ENCODE measurements at places on chromosomes 12 and 14.
A peak's percentile ranks its signal among the peaks of the same experiment; 100 is the strongest.

- DNase-seq: no peak
Observed at GRCh38 chr14:70358631-70359030, 852 bp downstream of the COX16 start.

GRCh38 chr12:82740129-82741000 lies 53.7 kb downstream of the TMTC2 start:
- peak; percentile 55 for DNase-seq

GRCh38 chr14:98512501-98513251 lies 759.3 kb downstream of the BCL11B start:
- no peak for DNase-seq

DNA sequence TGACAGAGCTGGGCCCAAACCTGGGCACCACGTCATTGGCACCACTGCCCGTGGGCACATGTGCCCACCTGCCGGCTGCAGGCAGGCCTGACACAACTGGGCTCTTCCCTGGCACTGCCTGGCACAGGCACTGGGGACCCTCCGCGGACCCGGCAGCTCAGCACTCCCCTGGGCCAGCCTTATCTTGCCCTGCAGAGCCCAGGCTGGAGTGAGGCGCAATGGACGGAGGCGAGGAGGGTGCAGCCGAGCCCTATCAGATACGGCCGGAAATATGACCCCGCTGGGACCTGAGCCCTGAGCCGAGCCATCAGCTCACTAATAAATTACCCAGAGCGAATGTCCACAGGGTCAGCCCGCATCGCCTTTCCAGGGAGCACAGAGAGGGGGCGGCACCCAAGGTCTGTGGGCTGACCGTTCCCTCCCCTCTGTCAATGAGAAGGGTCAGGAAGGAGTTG lies 1.7 kb upstream of the C14orf180 start:
- no peak for DNase-seq

DNA sequence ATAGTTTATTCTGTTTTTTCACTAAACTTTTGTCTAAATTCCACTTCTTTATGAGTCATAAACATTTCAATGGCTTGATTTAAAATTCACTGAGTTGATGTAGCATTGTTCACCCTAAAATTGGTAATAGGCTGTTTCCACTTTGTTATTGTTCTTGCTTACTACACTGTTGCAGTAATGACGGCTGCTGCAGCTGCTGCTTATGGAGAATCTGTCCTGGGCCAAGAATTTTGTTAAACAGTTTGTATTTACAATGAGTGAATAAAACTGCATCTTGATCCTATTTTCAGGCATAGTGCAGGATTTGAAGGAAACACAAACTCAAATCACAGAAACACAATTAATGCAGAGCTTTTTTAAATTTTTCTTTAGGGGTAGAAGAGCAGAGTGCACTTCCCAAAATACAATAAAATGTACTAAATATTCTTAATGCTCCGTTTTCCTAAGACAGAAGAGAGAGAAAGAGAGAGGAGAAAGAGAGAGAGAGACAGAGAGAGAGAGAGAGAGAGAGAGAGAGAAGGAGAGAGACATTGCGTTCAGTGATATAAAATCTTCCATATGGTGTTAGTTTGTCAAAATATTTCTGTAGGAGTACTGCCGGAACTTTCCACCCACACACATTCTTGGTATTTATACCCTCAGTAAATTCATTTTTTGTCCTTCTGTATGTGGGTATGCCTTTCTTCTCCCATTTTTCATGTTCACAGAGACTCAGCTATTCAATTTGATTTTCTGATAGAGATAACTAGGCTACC lies 266.4 kb downstream of the LRFN5 start:
- DNase-seq: no peak

- DNase-seq: no peak
Observed at GRCh38 chr12:117284140-117284539, 77.3 kb downstream of the NOS1 start.

All from HS-5 (cell line).